ENCODE measurements at places on chromosomes 3 and 15.

DNA sequence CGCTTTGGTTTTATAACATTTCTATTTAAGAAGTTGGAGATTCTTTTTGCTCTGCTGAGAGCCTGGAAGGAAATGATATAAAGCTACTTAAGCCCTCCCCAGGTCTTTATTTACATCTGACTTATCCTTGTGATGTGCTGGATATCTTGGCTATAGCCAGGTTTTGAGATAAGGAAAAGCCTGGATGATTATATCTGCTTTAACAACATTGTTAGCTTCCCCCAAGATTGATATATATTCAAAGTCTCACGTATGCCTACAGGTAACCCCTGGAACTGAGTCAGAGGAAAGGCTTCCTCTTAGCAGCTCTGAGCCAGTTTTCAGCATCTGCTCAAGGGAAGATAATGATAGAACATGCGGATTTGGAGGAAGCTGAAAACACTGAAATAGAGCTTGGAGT is 61.5 kb upstream of the CRBN start:
- DNase-seq, result no peak

GRCh38 chr3:153138276-153139210 is 23.5 kb upstream of the RAP2B start:
- DNase-seq, result peak; percentile 25

DNA sequence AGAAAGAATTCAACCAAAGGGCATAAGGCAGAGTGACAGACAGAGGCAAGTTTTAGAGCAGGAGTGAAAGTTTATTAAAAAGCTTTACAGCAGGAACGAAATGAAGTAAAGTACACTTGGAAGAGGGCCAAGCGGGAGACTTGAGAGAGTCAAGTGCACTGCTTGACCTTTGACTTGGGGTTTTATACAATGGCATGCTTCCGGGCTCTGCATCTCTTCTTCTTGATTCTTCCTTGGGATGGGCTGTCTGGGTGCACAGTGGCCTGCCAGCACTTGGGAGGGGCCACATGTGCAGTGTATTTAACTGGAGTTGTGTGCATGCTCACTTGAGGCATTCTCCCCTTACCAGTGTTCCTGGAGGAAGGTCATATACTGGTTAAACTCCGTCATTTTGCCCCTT is 30.4 kb upstream of the KLHL25 start:
- DNase-seq, result no peak

DNA sequence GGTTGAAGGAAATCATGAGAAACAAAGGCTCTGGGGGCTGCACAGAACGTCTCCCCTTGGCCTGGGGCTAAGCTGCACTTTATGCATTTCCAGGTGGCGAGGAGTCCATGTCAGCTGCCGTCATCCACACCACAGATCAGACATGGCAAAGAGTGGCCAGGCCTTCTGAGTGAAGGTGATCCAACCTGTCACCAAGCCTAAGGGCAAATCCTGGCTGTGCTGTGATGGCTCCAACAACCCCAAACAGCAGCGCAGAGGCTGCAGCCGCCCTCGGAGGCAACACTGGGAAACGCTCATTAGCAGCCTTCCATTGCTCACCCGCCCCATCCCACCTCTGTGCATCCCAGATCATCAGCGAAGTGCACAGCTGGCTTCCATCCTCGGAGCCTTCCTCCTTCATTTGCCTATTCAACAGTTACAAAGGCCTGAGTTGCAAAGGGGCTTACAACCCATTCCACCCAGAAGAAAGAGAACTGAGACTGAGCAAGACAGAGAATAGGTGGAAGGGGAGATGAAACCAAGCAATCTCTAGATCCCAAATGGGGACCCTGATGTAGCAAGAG is 55.7 kb downstream of the SRGAP3 start:
- DNase-seq, result no peak

- no peak for DNase-seq
Observed at GRCh38 chr3:123301331-123302184, 99.8 kb downstream of the SEC22A start.

- DNase-seq, result no peak
Observed at GRCh38 chr3:61627768-61628185, 66.4 kb downstream of the PTPRG start.

DNA sequence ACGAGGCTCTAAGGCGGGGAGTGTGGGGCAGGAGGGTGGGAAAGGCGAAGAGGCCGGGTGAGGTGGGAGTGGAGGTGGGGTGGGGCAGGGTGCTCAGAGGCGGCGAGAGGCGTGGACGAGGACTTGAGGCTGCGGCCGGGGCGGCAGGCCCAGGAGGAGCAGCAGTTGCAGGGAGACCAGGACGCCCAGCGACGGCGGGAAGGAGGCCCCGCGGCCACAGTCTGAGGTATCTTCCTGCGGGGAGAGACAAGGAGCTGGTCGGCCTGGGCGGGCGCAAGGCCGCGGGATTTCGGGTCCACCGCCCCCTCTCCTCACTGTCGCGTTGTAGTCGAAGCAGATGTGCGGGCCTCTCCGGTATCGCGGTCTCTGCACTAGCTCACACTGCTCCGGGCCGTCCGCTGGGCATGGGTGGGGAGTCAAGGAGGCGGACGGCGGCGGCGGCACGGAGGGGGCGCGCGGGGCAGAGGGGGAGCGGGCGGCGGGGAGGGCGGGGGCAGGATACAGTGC is 5.3 kb upstream of the TMEM115 start:
- no peak for DNase-seq

- DNase-seq, result no peak
Observed at GRCh38 chr3:148863814-148864213, 1.3 kb upstream of the CPA3 start.
